ENCODE measurements at places on chromosomes 16 and 17.
A peak's percentile ranks its signal among the peaks of the same experiment; 100 is the strongest.

DNA sequence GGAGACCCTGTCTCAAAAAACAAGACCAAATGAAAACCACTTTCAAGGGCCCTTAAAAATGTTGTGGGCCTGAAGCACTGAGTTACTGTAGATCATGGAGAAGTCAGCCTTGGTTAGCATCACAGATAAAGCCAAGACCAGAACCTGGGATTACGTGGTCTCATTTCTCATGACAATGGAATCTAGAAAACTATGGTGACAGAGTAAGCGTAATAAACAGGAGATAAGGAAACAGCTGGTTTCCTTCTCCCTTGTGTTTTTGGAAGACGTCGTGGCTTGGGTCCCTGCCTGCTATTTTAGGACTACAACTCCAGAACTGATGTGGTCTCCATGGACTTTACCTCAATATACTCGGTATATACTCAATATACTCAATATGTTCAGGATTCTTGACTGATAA is 180.7 kb upstream of the ZFHX3 start:
- peak; percentile 75 for DNase-seq

- peak; percentile 44 for DNase-seq
Measured at GRCh38 chr17:6796887-6797490, 21.0 kb downstream of the FBXO39 start.

- no peak for DNase-seq
Measured at GRCh38 chr17:57928928-57929327, 26.3 kb downstream of the CUEDC1 start.

- no peak for DNase-seq
Measured at GRCh38 chr17:21286909-21287702, 2.6 kb downstream of the MAP2K3 start.
